ENCODE measurements at places on chromosomes 7 and 10.

DNA sequence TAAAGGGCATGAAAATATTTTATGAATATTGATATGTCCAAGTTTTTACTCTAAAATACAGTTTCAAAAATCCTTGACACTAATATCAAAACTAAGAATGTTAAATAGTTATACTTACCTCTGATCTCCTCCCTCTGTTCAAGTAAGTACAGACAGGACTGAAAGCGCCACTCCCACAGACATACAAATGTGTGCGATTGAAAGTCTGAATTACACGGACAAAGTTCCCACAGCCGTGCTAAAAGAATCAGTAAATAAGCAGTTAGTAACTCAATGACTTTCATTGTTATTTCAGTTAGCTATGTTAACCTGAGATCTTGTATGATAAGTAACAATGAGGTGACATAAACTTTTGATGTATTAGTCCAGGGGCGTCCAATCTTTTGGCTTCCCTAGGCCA lies 100.7 kb downstream of the SEMA3C start:
- DNase-seq, result no peak

DNA sequence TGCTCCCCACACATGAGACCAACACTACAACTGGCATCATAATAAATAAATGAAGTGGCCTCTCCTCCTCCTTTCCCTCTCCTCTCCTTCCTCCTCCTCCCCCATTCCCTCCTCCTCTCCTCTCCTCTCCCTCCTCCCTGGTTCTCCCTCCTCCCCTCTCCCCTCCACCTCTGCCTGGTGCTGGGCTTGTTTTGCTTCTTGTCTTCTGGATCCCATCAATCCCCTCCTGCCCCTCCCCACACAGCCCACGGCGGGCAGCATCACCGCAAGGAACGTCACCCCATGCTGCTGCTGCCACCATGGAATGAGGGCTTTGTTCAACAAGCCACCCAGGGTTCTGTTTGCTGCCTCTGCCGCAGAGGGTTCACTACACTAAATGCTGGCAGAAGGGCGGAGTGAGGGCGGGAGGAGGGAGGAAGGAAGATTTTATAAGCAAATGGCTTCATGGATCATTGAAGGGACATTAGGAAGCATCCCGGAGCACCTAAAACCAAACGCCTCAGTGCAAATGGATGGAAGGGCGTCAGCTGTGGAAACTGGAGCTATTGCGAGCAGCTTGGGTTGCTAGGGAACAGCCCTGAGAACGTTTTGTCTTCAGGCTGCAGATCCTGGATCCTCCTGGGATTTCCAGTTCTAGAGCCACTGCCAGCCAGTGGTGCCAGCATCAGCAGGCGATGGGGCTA lies 379.7 kb upstream of the ZMIZ1 start:
- peak; percentile 20 for DNase-seq

GRCh38 chr7:150962553-150963399 lies 15.3 kb downstream of the KCNH2 start:
- DNase-seq, result peak; percentile 75

- DNase-seq, result no peak
These were observed 32.3 kb downstream of the HPSE2 start for GRCh38 chr10:99203310-99203709.

DNA sequence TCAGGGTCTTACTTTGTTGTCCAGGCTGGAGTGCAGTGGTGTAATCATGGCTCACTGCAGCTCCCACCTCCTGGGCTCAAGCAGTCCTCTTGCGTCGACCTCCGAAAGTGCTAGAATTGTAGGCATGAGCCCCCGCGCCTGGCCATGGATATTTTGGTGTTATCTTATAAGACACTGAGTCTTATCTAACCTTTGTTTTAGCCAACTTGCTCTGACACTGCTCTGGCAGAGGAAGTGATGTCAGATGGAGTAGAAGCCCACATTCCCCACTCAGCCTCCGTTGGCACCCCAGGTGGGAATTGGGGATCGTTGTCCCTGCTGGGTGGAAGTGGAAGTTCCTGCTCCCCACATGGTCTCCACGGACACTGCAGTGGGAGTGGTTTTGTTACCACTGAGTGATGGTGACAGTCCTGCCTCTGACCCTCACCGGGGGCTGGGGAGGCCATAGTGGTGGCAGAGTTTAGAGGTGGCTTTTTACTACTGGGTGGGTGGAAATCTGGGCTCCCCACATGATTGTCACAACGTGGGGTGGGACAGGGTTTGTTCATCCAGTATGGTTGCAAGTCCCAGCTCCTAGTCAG lies 98.9 kb downstream of the ANKRD61 start:
- DNase-seq, result no peak

- peak; percentile 70 for DNase-seq
These were observed 23.7 kb downstream of the EPHB4 start for GRCh38 chr7:100803398-100804161.

- no peak for DNase-seq
These were observed 167.2 kb upstream of the PPP2R2D start for GRCh38 chr10:131733596-131733995.

- no peak for DNase-seq
These were observed 114.9 kb upstream of the ZEB1 start for GRCh38 chr10:31204090-31204489.

DNA sequence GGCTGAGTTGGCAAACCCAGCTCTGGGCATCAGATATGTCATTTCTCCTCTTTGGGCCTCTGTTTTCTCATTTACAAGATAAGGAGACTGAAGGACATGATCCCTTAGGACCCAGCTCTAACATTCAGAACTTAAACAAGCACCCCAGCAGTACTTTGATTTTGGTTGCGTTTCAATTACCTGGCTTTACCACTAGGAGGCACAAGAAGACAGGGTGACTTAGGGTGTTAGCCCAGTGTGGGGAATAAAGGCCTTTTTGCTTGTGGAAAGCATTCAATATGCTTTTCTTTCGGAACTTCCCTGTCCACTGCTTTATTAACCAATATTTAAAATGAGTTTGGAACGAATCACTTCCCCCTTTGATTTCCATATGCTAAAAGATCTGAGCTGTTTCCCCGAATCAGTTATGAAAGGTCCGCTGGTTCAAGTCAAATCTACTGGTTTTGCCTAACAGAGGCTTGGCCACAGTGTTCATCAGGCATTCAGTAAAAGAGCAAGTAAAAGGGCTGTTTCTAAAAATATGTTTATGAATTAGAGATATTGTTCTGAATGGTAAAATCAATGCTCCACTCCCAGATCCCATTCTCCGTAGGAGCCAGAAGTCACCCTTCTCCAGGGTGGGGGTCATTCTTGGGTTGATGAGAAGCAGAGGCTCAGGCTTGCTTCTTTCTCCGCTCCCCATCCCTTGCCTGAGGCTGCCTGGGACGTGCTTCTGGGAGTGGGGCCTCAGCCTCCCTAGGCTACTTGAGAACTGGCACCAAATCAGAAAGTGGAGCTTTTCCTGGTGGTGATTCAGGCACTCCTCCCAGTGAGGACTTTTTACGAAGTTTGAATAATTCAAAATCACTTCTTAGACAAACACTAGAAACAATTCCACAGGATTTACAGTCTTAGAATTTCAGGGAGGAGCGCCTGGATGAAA lies 105.5 kb downstream of the MYOF start:
- DNase-seq, result peak; percentile 33

GRCh38 chr10:95395947-95396449 lies 105.2 kb upstream of the PDLIM1 start:
- DNase-seq, result no peak

- DNase-seq, result peak; percentile 35
These were observed 1.4 kb upstream of the UFSP1 start for GRCh38 chr7:100890653-100891567.

GRCh38 chr10:117363028-117363427 lies 12.2 kb downstream of the PDZD8 start:
- no peak for DNase-seq

DNA sequence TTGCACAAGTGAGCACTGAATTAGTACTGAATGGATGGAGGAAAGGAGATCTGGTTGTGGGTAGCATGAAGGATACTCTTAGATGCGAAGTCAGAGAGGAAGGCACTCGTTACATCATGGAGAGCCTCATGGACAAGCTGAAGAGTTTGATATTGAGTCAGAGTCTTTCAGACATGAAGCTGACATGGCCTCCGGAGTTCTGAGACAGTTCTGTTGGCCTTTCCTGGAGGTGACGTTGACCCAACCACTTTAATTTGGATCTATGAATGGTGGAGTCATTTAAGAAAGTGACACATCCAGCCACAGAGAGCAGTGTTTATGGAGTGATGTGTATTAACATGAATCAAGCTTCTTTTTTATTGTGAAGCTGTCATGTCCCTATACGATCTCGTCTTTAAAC lies 286.3 kb upstream of the CDC14C start:
- DNase-seq, result no peak

GRCh38 chr10:26503911-26504310 lies 65.8 kb downstream of the APBB1IP start:
- no peak for DNase-seq

- DNase-seq, result peak; percentile 47
These were observed 16.3 kb upstream of the ZMIZ1 start for GRCh38 chr10:79052291-79053080.

GRCh38 chr10:3069876-3070275 lies 2.5 kb downstream of the PFKP start:
- DNase-seq, result no peak

DNA sequence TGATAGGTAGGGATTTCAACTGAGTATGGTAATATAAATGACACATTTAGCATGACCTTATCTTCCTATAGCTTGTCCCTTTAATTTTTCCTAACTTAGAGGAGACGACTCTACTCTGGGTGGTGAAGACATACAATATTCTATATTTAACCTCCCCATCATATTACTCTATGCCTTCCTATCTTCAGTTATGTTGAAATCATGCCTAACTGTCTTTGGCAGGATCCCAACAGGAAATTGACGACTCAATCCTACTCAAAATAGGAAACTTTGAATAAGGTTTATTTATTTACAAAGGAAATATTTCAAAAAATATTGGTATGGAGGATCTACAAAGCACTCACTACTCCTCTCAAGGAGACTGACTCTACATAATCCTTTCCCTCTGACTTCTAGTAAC lies 24.1 kb upstream of the SEMA3A start:
- DNase-seq, result no peak

GRCh38 chr7:123996327-123996625 lies 36.6 kb downstream of the TMEM229A start:
- DNase-seq, result no peak

DNA sequence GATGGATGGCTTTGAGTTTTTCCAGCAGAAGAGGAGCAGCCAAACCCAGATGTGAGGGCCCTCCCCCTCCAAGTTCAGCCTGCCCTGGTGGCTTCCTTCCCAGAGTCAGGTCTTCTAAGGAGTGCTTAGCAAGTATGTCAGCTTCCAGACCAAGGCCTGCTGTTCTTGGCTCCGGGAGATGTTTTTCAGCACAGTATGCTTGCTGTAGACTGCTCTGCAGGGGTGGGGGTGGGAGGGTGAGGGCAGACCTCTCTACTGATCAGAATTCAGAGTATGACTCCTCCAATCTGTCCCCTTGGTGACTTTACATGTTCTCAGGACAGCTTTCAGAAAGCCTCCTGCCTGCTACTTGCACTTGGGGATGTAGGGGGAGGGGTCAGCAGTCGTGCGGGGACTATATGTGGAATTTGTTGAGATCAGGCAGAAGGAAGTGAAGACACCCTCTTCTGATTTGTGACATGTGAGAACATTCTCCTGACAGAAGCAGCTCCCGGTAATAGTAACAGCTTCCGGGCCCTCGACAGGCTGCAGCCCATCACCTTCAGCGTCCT lies 516.4 kb upstream of the ZMIZ1 start:
- DNase-seq, result no peak

DNA sequence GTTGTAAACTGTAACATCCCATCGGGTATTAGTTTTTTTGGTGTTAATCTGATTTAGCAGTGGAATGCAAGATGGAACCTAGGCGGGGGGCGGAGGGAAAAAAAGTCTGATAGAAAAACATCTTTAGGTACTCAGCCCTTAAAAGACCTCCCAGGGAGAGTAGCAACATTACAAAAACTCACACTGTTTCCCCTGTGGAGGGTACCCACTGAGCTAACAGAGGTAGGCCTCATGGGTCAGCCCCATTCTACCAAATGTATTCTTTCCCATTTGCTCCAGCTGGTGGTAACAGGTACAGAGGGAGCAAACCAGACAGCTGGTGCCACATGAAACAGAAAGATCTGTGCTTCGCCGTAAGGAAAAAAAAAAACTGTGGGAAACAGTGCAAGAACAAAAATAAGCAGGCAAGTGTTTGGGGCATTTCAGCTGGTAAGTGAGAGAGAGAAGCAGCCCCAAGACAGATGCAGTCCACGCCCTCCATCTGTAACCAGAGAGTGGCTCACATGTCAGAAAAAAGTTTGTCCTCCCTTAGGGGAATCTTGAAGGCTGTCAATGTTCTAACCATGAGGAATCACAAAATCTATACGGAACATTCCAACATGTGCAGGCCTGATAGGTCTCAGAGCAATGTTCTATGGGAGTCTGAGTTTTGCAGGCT lies 65.3 kb downstream of the HOXA1 start:
- no peak for DNase-seq

DNA sequence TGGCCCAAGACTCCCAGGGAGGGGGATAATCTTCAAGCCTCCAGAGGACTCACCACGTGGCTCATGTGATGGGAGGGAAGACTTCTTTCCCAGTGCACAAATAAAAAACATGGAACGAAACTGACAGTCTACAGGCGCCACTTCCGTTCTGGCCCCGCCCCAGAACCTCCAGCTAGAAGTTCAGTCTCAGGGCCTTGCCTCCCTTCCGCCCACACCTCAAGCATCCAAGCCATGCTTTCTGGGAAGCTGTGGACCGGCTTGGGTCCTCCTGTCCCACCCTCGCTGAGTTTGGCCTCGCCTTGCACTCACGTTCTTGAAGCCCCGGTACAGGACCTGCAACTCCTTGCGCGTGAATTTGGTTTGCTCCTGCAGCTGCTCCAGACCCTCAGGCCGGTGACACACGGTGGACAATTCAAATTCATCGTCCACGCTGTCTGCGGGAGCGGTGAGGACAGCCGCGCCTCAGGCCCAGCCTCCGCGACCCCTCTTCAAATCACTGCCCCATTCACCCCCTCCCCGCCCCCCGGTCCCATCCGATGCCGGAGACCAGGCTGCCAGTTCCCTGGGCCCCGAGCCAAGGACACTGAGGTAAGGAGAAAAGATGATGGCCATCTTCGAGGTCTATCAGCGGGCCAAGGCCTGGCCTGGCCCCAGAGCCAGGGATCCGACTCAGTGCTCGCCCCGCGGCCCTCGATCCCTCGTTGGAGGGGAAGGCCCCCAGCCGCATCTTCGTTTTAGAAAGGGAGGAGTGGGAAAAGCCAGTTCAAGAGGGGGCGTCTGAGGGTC lies 10.7 kb upstream of the OGA start:
- no peak for DNase-seq

DNA sequence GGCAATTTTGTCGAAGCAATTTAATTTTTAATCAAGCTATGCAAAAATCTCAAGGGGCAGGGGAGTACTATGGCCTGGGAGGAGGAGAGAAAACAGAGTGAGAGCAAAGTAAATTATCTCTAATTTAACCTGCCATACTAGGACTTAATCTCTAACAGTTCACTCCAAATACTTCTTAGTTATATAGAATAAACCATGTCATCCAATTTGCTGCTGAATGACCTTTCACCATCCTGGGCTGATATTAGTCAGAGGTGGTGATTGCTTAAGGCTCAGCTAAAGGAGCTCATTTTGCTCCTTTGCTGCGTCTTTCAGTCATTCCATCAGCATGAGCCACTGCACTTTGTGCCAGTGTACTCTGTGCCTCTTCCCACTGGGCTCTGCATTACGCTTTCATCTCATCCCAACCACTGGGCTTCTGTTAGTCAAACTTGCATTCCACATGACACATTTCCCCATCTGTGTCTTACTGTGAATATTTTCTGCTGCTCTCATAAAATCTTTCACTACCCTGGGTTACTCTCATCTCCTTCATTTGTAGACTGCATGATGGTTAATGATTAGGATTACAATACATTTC lies 84.3 kb downstream of the CD36 start:
- DNase-seq, result no peak

- DNase-seq, result no peak
These were observed 115.9 kb downstream of the DLG5 start for GRCh38 chr10:77810446-77811335.
